ENCODE measurements at places on chromosomes 2 and 18.
A peak's percentile ranks its signal among the peaks of the same experiment; 100 is the strongest.

GRCh38 chr18:54220406-54220805 is 4.1 kb downstream of the MBD2 start:
- no peak for DNase-seq

GRCh38 chr2:88177556-88177955 is 7.4 kb downstream of the THNSL2 start:
- peak; percentile 39 for DNase-seq

DNA sequence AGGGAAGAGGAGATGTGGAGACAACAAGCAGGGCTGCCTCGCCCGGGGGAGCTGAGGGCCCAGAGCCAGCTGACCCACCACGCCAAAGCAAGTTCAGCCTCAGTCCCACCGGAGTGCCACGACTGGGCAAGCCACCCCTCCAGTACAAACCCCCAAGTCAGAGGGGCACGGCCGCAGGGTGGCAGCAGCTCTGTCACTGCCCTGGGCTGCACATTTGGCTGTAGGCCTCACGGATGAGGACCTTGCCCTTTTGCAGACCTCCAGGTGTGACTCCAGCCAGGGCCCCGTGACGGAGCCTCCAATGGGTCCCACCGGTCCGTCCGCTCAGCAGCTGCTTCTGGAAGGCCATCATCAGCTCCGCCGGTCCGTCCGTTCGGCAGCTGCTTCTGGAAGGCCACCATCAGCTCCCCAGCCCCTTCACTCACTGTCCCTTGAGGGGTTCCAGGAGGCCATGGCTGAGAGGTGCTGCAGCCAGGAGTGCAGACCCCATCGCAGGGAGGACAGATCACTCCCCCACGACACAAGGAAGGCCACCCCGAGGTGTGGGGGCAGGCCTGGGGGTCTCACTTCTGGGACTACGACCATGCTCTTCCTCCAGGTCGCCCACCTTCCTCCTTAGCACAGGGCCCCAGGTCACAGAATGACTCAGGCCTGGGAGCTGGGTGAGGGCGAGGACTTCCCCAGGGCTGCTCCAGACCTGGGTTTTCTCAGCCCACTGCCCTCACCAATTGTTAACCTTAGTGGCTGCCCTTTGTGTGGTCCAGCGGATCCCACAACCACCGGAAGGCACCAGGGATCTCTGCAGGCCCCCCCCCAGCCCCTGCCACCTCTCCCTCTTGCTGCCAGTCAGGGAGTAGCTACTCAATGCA is 24.6 kb upstream of the STK25 start:
- no peak for DNase-seq

GRCh38 chr18:7349181-7349837 is 118.4 kb downstream of the LRRC30 start:
- DNase-seq: no peak

GRCh38 chr2:147487286-147487977 is 357.4 kb upstream of the ACVR2A start:
- no peak for DNase-seq

- DNase-seq: no peak
These were observed 208.2 kb upstream of the ALPP start for GRCh38 chr2:232170396-232170795.

- peak; percentile 100 for DNase-seq
These were observed 487.4 kb upstream of the ZEB2 start for GRCh38 chr2:145007093-145007959.

GRCh38 chr2:130756053-130756873 is 923 bp downstream of the AMER3 start:
- peak; percentile 9 for DNase-seq

DNA sequence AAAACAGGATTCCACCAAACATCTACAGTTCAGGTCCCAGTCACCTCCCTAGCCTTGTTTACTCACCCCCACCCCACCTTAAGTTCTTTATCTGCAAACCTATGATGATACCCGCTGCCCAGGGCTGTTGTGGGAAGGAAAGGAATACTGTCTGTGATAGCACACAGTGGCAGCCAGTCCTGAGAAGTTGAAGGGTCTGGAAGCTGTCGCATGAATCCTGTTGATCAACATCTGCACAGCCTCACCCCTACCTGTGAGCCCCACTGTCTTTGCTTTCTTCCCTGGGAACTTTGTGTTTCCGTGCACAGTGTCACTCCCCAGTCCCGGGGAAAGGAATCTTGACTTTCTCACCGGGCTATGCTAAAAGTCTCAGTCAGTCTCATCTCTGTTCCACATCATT is 160.7 kb upstream of the EPAS1 start:
- DNase-seq: no peak

- peak; percentile 45 for DNase-seq
These were observed 36.5 kb downstream of the CFAP36 start for GRCh38 chr2:55555977-55556376.

- DNase-seq: peak; percentile 90
These were observed 66.4 kb downstream of the MRPS9 start for GRCh38 chr2:105104208-105104731.

GRCh38 chr2:29006092-29006979 is 25.2 kb downstream of the TOGARAM2 start:
- DNase-seq: no peak

DNA sequence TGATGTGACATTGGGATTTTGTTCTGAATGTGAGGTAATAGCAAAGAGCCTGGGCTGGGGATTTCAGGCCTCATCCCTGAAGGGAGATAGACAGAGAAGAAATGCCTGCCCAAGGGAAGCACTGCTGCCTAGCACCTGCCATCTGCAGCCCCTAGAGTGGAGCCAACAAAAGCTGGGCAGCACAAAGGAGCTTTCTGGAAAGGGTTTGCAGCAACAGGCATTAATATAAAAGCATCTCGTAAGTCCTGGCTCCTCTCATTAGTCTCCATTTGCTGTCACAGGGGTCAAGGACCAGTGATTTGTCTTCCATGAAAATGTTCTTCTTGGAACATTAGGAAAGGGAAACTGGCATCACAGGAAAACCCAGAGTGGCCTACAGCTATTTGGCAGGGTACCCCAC is 157.2 kb upstream of the SLC14A2 start:
- no peak for DNase-seq

DNA sequence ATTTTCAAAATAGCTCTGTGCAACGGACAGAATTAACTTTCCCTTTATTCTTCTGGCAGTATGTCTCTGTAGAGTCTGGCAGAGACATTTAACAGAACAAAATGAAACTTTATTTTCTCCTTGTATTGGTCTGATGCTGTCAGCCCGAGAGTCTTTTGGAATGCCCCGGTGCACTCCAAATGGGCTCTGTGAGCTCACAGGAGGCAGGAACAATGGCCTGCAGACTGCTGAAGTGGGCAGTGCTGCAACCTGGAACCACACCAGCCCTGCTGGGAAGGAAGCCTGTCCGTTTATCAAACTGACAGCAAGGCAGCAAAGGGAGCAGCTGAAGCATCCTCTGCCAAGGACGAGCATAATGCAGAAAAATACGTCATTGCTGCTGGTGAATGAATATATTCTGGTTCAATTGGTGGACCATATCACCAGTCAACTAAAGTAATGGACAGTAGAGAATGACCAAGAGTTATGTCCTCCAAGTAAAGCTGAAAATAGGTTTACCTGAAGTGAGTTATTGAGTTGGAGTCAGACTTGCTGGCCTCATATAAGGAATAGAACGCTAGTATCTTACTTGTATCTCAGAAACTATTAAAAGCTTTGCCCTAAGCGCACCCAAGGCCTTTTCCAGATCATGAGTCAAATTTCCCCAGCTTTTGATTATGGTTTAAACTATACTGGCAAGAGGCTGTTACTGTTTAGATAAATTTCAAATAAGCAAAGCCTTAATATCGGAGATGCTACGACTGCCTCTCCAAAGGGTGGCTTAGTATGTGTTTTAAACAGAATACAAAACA is 207.6 kb upstream of the TANK start:
- peak; percentile 19 for DNase-seq

- DNase-seq: no peak
These were observed 69.9 kb downstream of the CYP26B1 start for GRCh38 chr2:72077702-72078169.
